ELF-1 (cell line): ENCODE measurements at places on chromosomes 6 and 20.

GRCh38 chr6:68572525-68572924 is 62.6 kb upstream of the ADGRB3 start:
- peak; percentile 53 for DNase-seq

GRCh38 chr6:153511896-153512496 is 380.9 kb upstream of the RGS17 start:
- DNase-seq = peak; percentile 33

DNA sequence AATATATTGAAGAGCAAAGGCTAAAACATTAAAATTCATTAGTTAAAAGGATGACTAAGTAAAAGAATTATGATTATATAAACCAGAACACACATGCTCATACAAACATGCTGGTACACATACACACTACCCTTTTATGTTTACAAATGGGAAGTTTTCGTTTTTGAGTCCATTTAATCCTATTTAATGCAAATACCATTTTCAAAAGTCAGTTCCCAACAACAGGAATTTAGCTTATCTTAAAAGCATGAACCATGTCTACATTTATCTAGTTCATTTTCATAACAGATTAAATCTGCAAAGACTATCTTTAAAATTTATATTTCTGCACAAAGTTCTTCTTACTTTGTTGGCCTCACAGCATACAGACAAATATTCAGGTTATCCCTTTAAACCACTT is 42.5 kb downstream of the MAN1A1 start:
- DNase-seq = no peak

- no peak for DNase-seq
Measured at GRCh38 chr6:138663892-138664291, 109.7 kb upstream of the CCDC28A start.

- no peak for DNase-seq
Measured at GRCh38 chr20:43662943-43663655, 3.8 kb upstream of the MYBL2 start.

DNA sequence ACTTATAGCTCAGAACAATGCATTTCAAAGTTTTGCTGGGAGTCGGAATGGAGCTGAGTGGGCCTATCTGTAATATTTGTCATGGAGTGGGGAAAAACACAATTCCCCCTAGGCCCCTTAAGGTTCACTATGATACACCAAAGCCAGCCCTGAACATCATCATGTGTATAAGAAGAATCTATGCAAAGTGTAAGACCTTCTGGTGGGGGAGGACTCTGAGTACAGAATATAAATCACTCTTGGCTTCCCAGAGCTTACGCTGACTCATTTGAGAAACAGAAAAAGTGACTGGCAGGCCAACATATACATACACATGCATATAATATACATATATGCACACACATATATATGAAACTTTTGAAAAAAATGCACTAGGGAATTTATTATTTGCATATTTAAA is 54.1 kb upstream of the UBR2 start:
- DNase-seq = no peak

GRCh38 chr6:31356946-31357466 is at the start of gene HLA-B:
Gene HLA-B (minus strand): TSS chr6:31357179. CDS start chr6:31357158, 21 bp downstream.
- DNase-seq = peak; percentile 36

DNA sequence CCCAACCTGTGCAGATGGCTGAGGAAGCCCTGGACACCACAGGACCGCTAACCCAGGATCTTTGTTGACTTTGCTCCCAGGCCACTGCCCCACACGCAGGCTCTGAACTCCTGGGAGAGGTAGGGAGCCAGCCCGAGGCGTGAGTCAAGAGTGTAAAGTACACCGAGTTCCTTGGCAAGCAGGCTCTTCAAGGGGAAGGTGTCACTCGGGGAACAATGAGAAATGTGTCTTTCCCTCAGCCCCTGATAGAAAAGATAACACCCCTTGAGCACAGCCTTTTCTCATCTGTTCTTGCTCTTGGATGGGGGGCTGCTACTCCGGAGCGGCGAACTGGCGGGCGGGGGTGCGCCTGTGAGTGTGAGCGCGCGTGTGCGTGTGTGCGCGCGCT is 472 bp upstream of the EDN3 start:
- no peak for DNase-seq

DNA sequence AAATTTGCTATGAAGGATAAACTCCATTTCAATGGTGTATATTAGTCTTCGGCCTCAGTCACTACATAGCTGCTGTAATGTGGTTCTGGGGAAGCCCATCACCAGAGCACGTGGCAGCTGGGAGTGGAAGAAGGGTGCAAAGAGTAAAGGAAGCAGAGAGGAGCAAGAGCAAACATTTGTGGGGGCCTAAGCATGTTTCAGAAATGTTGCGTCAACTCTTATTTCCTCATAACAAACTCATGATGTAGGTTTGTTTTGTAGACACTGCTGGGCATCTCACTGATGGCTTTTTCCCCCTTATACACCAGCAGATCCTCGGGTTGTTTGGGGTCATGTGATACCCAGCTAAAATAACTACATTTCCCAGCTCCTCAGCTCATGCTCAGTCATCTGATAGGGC is 37.3 kb downstream of the DOK5 start:
- DNase-seq = no peak

GRCh38 chr6:46017726-46018125 is 2.1 kb upstream of the CLIC5 start:
- no peak for DNase-seq

DNA sequence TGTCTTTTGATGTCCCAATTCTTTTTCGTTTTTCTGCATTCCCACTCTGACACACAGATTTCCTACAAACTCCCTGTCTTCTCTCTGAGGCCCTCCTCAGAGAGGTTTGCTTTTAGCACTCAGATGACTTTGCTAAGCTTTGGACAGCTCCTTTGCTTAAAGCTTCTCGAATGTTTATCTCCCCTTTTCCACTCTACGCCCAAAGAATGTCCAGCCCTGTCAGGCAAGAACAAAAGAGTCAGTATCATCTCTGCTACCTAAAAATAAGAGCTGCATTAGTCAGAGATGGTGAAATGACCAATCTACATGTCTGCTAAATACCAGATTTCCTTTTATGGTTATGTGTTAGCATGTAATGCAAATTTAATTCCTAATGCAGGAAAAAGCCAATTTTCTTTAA is 56.8 kb downstream of the PREP start:
- no peak for DNase-seq

GRCh38 chr20:57660181-57660921 is 40.1 kb upstream of the ZBP1 start:
- DNase-seq = no peak

- DNase-seq = peak; percentile 97
Measured at GRCh38 chr20:47150403-47151152, 205.9 kb downstream of the ZMYND8 start.

GRCh38 chr6:47809873-47810272 is 28.0 kb downstream of the OPN5 start:
- no peak for DNase-seq

DNA sequence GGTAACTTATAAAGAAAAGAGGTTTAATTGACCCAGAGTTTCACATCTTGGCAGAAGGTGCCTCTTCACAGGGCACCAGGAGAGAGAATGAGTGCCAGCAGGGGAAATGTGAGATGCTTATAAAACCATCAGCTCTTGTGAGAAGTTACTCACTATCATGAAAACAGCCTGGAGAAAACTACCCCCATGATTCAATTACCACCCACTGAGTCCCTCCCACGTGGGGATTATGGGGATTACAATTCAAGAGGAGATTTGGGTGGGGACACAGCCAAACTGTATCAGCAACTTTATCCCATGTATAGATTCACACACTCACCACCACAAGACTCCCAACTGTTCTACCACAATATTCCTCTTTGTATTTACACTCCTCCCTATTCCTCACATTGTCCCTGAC is 10.6 kb downstream of the PDSS2 start:
- no peak for DNase-seq
